ENCODE measurements at places on chromosomes 2 and 18.

DNA sequence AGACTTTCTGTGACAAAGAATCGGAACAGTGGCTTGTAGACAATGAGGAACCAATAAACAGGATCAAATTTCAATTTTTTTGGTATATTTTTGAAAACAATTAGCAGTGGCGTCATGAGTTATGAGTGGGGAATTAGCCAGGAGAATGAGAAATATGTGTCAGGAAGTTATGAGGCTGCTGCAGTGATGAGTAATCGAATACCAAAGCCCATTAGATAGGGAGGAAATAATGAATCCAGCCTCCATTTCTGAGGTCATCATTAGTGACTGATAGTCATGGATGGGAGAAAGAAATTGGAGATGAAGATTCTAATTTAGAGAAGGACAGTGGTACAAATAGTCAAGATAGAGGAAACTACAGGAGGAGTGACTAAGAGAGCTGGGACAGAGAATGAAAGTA, 673.1 kb upstream of the VRK2 start:
- DNase-seq, result no peak

GRCh38 chr2:209512971-209513370, 89.1 kb downstream of the MAP2 start:
- DNase-seq, result no peak

DNA sequence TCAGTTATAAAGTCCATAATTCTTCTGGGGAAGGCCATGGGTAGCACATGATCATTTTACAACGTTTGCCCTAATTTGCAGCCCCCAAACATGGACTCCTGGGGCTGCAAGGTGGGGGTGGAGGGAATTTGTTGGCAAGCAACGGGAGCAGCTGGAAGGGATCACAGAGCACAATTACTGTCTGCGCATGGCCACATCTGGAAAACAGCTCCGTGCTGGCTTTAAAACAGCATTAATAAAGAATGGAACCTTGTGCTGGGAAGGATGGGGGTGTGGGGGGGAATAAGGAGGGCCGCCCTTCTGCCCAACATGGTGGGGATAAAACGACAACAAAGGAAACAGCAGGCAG, 60.9 kb upstream of the SLC14A2 start:
- DNase-seq, result no peak

- no peak for DNase-seq
These were observed 142.4 kb downstream of the DDX1 start for GRCh38 chr2:15733867-15734673.

DNA sequence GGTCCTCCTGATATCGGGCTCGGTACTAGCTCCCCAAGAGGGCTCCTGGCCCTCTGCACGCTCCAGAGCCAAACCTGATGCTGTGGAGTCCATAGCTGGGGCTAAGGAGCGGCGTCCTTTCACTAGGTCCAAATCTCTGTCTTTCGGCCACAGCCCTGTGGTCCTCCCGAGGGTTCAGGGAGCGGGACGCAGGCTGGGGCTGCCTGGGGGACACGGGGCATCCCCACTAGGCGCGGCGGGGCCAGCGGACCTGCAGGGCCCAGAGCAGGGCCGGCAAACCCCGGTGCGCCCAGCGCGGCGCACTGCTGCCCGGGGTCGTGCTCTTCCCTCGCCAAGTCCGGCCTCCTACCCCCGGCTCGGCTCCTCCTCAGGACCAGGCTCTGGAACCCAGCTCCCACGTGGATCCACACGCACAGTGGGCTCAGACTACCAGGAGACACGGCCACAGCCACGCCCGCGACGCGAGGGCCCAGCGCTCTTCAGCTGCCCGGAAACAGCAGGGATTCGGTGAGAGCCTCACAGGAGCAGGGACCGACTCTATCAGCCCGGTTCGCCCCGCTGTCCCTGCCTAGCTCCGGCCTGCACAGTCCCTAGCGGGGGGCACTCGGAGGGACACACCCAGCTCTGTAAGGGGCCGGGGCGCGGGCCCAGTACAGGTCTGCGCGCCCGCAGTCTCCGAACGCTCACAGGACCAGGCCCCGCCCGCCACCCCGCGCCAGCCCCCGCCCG, 593 bp downstream of the ZNF514 start:
- DNase-seq, result peak; percentile 7

DNA sequence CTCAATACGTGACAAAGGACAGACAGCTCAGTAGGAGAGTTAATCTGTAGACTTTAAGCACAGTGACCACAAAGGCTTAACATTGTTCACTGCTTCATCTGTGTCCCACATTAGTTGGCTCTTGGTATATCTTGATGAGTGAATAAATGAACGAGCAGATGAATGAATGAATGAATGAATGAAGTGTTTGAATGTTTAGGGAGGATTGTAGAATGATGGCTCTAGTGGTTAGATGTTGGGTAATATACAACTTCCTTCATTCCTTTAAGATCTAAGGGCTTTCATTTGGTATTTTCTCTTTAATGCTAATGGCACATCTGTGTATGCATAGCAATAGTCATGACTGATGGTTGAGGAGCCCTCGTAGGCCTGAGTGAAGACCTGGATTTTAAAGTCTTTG, 40.5 kb downstream of the ZNF407 start:
- no peak for DNase-seq

GRCh38 chr2:241161646-241162281, 11.5 kb downstream of the PPP1R7 start:
- DNase-seq, result no peak

DNA sequence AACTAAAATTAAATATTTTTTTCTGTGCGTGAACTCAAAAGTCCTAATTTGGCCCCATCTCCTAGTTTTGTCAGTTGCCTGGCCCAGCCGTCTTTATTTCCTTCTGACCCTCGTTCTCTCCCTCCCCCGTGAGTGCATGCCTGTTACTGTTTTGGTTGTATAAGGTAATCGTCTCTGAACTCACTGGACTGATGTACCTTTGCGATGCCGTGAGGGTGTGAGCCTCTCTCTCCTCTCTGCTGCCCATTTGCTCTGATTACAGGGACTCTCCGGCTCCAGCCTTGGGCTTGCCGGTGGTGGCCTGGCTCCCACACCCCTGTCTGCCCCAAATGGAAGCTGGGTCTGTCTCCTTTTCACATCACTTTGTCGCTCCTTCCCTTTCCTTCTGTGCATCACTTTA, 66.5 kb upstream of the RBM44 start:
- no peak for DNase-seq

DNA sequence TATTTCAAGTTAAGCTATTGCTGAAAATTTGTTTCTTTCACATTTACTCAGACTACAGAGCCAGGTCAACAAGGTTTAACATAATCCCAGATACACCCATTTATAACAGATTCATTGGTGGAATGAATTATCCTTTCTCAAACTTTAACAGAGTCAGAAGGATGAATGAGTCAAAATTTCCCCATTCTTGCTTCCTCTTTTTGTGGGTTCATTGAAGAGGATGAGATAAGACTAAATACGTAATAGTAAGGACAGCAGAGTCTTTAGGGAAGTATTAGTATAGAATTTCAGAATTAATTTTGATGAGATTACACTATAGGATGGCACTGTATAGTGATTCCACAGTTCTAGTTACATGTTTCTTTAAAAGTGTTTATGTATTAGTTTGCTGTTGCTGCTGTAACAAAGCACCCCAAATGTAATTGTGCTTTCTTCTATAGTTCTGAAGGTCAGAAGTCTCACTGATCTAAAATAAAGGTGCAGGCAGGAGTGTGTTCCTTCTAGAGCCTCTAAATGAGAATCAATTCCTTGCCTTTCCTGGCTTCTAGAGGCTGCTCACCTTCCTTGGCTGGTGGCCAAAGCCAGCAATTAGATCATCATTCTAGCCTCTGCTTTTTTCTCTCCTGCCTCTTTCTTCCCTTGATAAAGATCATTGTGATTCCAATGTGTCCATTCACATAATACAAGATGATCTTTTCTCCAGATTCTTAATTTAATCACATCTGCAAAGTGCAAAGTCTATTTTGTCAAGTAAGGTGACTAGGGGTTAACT, 309.3 kb upstream of the PIK3C3 start:
- DNase-seq, result peak; percentile 3

GRCh38 chr2:150234787-150235446, 252.6 kb downstream of the RND3 start:
- no peak for DNase-seq

- DNase-seq, result no peak
These were observed 45.8 kb downstream of the DCDC2C start for GRCh38 chr2:3749201-3749600.

- no peak for DNase-seq
These were observed 18.4 kb upstream of the LRRTM1 start for GRCh38 chr2:80322958-80323357.

DNA sequence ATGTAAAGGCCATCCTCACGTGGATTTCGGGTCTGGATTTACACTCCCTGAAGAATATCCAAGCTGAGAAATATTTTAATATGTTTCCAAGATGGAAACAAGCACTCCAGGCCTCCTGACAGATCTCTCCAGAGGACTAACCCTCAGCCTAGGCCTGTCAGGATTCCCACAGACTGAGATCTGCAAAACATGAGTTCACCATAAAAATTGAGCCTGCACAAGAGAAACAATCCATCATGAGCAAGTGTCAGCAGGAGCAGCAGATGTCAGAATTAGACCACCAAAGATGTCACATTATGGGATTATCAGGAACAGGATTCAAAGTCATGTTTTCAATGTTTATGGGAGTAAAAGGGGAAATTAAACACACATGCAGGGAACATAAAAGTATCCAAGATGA, 191.3 kb downstream of the TFCP2L1 start:
- no peak for DNase-seq

GRCh38 chr2:219642069-219642454, 14.6 kb downstream of the SLC4A3 start:
- no peak for DNase-seq

GRCh38 chr2:96647681-96648080, 5.1 kb downstream of the FER1L5 start:
- no peak for DNase-seq

- DNase-seq, result no peak
These were observed 95.6 kb upstream of the NOL4 start for GRCh38 chr18:34320267-34320666.

DNA sequence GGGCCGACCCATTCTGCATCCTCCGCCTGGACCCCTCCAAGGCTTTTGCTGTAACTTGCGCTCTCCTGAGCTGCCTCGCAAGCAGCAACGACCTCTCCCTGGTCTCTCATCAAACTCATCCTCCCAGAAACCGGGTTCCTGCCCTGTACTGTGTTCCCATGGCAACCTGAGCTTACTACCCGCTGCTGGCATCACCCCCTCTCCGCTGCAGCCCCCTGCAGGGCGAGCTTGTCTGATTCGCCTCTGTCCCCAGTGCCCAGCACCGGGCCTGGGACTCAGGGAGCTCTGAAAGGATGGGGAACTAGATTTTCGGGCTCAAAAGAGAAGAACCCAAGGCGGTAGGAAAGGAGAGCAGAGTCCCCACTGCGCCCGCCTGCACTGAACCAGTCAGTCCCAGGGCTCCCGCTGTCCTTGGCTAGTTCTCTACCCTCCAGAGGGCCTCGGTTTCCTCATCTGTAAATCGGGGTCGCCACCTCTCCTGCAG, 463 bp downstream of the HS1BP3 start:
- peak; percentile 50 for DNase-seq

DNA sequence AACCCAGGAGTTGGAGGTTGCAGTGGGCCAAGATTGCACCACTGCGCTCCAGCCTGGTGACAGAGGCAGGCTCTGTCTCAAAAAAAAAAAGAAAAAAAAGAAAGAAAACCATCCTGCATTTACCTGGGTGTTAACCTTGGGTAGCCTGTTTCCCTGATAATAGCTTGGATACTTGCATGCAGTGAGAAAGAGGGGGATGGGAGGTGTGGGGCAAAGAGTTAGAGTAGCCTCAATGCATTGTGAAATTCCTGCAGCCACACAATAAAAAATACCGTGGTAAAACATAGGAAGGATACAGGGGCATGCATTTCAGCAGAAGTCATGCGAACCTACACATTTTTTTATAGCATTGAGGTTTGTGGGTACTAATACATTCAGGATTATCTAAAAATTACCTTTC, 76.6 kb upstream of the ZNF516 start:
- no peak for DNase-seq

DNA sequence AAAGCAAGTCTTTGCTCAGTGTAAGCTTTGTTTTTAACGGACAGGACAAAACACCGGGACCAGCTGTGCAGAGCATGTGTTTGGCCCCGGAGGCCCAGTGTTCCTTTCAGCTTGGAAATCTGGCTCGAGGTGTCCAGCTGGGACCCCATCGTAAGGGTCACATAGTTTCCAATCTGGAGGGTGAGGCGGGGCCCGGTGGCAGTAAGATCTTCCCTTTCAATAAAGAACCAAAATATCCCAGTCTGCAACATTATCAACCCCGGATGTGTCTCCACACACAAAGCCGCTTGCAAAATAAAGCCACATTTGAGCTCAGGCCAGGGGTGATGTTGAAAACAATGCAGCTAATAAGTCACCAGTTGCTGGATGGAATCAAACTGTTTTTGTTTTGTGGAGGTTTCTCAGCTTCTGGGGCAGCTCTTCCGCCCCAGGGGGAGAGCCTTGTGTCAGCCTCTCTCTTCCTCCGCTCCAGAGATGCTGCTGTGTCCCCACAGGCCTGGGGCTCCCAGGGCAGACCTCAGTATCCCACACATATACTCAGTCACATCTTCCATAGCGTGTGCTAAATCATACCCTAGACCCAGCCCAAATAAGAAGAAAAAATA, 138.6 kb upstream of the GLI2 start:
- no peak for DNase-seq

DNA sequence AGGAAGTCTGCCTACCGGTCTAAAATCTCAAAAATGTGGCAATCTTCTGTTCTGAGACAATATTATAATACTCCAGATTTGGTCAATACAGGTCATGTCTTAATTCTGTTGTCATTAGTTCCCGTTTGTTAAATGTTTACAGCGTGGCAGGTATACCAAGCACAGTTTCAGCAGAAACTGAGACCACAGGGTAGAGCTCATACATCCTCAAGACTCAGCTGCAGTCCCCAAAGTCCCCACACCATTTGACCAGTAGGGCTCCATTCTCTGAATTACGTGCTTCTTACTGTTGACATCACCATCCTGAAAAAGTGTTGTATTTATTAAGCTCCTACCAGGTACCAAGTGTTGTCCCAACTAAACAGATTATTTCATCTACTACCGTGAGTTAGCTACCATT, 157.1 kb downstream of the MC4R start:
- DNase-seq, result no peak

DNA sequence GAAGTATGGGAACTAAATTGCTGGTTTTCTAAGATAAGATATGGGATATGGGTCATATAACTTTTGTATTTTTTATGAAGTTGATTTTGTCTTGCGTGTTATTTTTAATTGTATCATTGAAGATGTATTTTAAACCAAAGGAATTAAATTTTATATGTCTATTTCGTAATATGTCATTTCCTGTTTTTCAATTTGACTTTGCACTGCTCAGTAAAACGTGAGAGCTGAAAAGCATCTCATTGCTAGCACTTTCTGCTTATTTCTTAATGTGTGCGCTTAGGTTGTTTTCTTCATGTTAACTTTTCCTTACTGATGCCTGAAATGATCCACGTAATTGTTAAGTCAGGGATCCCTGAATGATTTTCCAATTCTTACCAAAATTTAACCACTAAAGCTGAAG, 41.2 kb upstream of the KLF11 start:
- no peak for DNase-seq

GRCh38 chr2:109120166-109120565, 8.8 kb upstream of the SH3RF3 start:
- DNase-seq, result no peak

DNA sequence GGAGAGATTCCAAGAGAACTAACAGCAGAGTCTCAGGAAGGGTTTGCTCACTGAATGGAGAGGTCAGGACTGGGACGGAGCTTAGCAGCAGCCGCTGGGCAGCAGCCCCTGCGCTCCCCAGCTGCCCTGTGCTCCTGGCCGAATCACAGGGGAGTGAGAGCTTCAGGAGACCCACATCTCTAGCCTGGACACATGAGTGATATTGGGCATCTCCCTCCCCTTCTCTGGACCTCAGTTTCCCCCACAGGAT, 511 bp downstream of the MATN3 start:
- no peak for DNase-seq

GRCh38 chr18:28767727-28768211, 590.8 kb upstream of the CDH2 start:
- no peak for DNase-seq

All from NAMALWA (cell line).